ENCODE measurements at places on chromosomes 6 and 20. TPM values are rescaled to one million over a fixed set of nuclear protein-coding genes. Genes with fewer than 3 reads are reported as not detected.

PTCRA gene
- total RNA-seq: not detected

GSTA2 gene
- 0.07 TPM for total RNA-seq

GPLD1 gene
- 1.3 TPM for total RNA-seq

CD40 gene
- total RNA-seq: 4.8 TPM

COL11A2 gene
- total RNA-seq: 0.92 TPM

PNPLA1 gene
- total RNA-seq: not detected

SLA2 gene
- not detected for total RNA-seq

ARG1 gene
- total RNA-seq: not detected

RRAGD gene
- total RNA-seq: 3.8 TPM

LAMP5 gene
- 0.05 TPM for total RNA-seq

SLC22A16 gene
- total RNA-seq: not detected

NKAPL gene
- not detected for total RNA-seq

GPR63 gene
- total RNA-seq: 0.60 TPM

TFAP2C gene
- 16.7 TPM for total RNA-seq

LY86 gene
- total RNA-seq: not detected

SLCO4A1 gene
- 8.4 TPM for total RNA-seq

PLEKHG1 gene
- 0.38 TPM for total RNA-seq

CRISP3 gene
- total RNA-seq: not detected

GJA10 gene
- total RNA-seq: not detected

ENPP5 gene
- total RNA-seq: not detected

MICA gene
- total RNA-seq: 27.9 TPM
